ENCODE measurements at places on chromosomes 6 and 20. TPM values are rescaled to one million over a fixed set of nuclear protein-coding genes. Genes with fewer than 3 reads are reported as not detected.
A peak's percentile ranks its signal among the peaks of the same experiment; 100 is the strongest.

DNA sequence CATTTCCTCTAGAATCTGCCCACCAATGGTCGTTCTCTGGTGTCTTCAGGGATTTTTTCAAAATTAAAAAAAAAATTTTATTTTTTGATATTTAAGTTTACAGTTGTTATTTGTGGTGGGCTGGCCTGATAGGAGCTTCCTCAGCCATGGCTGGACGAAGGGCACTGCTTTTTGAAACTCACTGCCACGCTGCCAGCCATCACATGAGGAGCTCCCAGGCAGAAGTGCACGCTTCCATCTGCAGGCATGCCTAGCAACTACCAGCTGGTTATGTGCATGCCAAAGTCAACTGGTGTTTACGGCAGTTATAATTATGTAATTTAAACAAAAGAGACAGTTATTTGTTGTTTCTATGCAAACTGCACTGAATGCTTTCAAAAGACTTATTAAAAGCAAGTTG is 105.1 kb downstream of the IRF4 start:
- no peak overlapping the region for H3K27ac ChIP-seq
- no peaks in the 10 kb centered on the region for H3K27me3 ChIP-seq
- no peaks in the 10 kb centered on the region for H3K4me1 ChIP-seq
- H3K36me3 ChIP-seq: peaks cover 29% of the 10 kb centered on the region
- H3K4me3 ChIP-seq: no peak overlapping the region
- no peak for DNase-seq

DNA sequence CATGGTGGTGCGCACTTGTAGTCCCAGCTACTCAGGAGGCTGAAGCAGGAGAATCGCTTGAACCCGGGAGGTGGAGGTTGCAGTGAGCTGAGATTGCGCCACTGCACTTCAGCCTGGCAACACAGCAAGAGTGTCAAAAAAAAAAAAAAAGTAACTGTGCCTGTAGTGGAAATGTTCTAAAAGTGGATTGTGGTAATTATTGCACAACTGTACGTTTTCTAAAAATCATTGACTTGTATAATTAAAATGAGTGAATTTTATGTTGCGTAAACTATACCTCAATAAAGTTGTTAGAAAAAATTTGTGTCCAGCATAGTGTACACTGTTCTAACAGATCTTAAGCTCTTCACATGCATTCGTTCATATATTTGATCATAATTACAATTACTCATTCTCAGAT is 5.5 kb downstream of the SEC23B start:
- H3K4me3 ChIP-seq: peak overlapping the region; percentile 66
- H3K4me1 ChIP-seq: peaks cover 11% of the 10 kb centered on the region
- H3K36me3 ChIP-seq: peaks cover 13% of the 10 kb centered on the region

The ADAM33 gene
- 3.0 TPM for total RNA-seq

The MDFI gene
- total RNA-seq: 64.2 TPM

- peak overlapping the region; percentile 37 for H3K27ac ChIP-seq
- peak overlapping the region; percentile 38 for H3K4me3 ChIP-seq
- no peaks in the 10 kb centered on the region for H3K27me3 ChIP-seq
- H3K36me3 ChIP-seq: no peaks in the 10 kb centered on the region
Measured at GRCh38 chr6:146913842-146914488, 290.3 kb upstream of the STXBP5 start.
